ENCODE measurements at places on chromosomes 2 and 18.
A peak's percentile ranks its signal among the peaks of the same experiment; 100 is the strongest.

DNA sequence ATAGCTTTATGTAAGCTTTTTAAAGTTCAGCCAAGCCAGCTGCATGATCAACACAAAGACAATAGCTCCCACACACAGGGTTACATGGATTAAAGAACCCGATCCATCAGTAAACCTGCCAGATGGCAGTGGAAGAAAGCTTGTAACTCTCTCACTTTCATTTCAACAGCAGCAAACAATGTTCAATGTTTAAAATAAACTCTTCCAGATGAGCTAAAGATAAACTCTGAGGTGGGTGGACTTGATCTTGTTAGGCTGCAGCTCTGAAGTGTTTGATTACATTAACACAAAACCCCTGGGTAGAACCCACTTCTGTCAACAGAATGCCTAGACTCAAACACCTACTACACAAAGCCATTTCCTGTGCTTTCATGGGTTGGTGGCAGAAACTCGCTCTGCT is 13.9 kb downstream of the RDH14 start:
- H3K4me1 ChIP-seq = no peaks in the 10 kb centered on the region
- no peak overlapping the region for H3K27ac ChIP-seq
- no peak overlapping the region for H3K4me3 ChIP-seq
- DNase-seq = no peak
- H3K27me3 ChIP-seq = no peaks in the 10 kb centered on the region

GRCh38 chr2:28445448-28446258 is 50.2 kb upstream of the PLB1 start:
- no peak overlapping the region for H3K27ac ChIP-seq
- DNase-seq = no peak
- H3K4me1 ChIP-seq = no peaks in the 10 kb centered on the region

- H3K4me1 ChIP-seq = no peaks in the 10 kb centered on the region
- DNase-seq = peak; percentile 57
- no peaks in the 10 kb centered on the region for H3K27me3 ChIP-seq
- H3K27ac ChIP-seq = peak overlapping the region; percentile 66
- H3K4me3 ChIP-seq = no peak overlapping the region
Observed at GRCh38 chr2:101152272-101153076, 1.3 kb upstream of the TBC1D8 start.

- no peak overlapping the region for H3K4me3 ChIP-seq
- H3K27ac ChIP-seq = no peak overlapping the region
- DNase-seq = peak; percentile 77
Observed at GRCh38 chr2:157492189-157492773, 48.4 kb upstream of the CYTIP start.

DNA sequence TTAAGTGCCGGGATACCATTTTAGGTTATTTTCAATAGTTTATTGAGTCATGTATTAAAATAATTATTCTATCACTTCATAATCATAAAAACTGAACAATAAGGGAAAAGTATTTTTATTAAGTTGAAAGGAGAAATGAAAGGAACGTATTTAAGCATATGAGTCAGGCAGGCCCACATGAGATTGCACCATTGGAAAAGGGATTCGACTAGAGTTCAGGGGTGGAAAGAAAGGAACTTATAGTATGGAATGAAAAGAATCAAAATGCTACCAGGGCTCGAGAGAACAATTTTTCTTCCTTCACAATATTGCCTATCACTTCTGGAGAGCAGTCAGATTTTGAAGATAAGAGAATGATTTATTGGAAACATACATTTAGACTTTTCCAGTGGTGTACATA is 516.5 kb upstream of the NETO1 start:
- DNase-seq = no peak
- no peaks in the 10 kb centered on the region for H3K4me1 ChIP-seq
- H3K36me3 ChIP-seq = no peaks in the 10 kb centered on the region
- no peak overlapping the region for H3K27ac ChIP-seq

- H3K27ac ChIP-seq = no peak overlapping the region
- H3K4me1 ChIP-seq = no peaks in the 10 kb centered on the region
- no peak overlapping the region for H3K4me3 ChIP-seq
- no peaks in the 10 kb centered on the region for H3K27me3 ChIP-seq
Observed at GRCh38 chr18:48989304-48990303, 38.8 kb upstream of the SMAD7 start.

- no peak overlapping the region for H3K27ac ChIP-seq
- no peak overlapping the region for H3K4me3 ChIP-seq
- no peaks in the 10 kb centered on the region for H3K27me3 ChIP-seq
Observed at GRCh38 chr2:183029219-183029618, 9.0 kb downstream of the NCKAP1 start.

Measured in colonic mucosa (tissue), 4 donors.